ENCODE measurements at places on chromosomes 7 and 10. TPM values are rescaled to one million over a fixed set of nuclear protein-coding genes. Genes with fewer than 3 reads are reported as not detected.

DEPP1 gene
- polyA plus RNA-seq, result 9.9 TPM

EGFR gene
- polyA plus RNA-seq, result 2.4 TPM

AKR1D1 gene
- not detected for polyA plus RNA-seq

NPC1L1 gene
- not detected for polyA plus RNA-seq

SSMEM1 gene
- not detected for polyA plus RNA-seq

METTL27 gene
- polyA plus RNA-seq, result 1.1 TPM

PLAU gene
- not detected for polyA plus RNA-seq

KCNH2 gene
- polyA plus RNA-seq, result 4.1 TPM

CYP3A5 gene
- 0.42 TPM for polyA plus RNA-seq

SLC26A4 gene
- 0.05 TPM for polyA plus RNA-seq

OGDH gene
- polyA plus RNA-seq, result 7.4 TPM

MMP21 gene
- polyA plus RNA-seq, result not detected

UNCX gene
- polyA plus RNA-seq, result not detected

SPDYE5 gene
- polyA plus RNA-seq, result 0.25 TPM

STEAP1 gene
- 24.3 TPM for polyA plus RNA-seq

TAS2R3 gene
- not detected for polyA plus RNA-seq

CCL24 gene
- polyA plus RNA-seq, result not detected

ACSM6 gene
- not detected for polyA plus RNA-seq

SH2D4B gene
- polyA plus RNA-seq, result not detected

MXI1 gene
- polyA plus RNA-seq, result 26.6 TPM

SLC26A5 gene
- not detected for polyA plus RNA-seq

DRGX gene
- polyA plus RNA-seq, result 0.25 TPM

TBL2 gene
- polyA plus RNA-seq, result 5.2 TPM

STK32C gene
- 2.5 TPM for polyA plus RNA-seq

GPER1 gene
- not detected for polyA plus RNA-seq

MBL2 gene
- not detected for polyA plus RNA-seq

WEE2 gene
- polyA plus RNA-seq, result not detected

SRI gene
- 175 TPM for polyA plus RNA-seq

CRYGN gene
- polyA plus RNA-seq, result not detected

All from Purkinje cell (primary cell).